HFFc6 (cell line): ENCODE measurements at places on chromosomes 6 and 20. TPM values are rescaled to one million over a fixed set of nuclear protein-coding genes. Genes with fewer than 3 reads are reported as not detected.

- DNase-seq: no peak
- no peak overlapping the region for H3K27ac ChIP-seq
- H3K4me3 ChIP-seq: no peak overlapping the region
- peaks cover 42% of the 10 kb centered on the region for H3K27me3 ChIP-seq
- H3K36me3 ChIP-seq: no peaks in the 10 kb centered on the region
Measured at GRCh38 chr20:2023151-2023550, 29.3 kb upstream of the PDYN start.

DNA sequence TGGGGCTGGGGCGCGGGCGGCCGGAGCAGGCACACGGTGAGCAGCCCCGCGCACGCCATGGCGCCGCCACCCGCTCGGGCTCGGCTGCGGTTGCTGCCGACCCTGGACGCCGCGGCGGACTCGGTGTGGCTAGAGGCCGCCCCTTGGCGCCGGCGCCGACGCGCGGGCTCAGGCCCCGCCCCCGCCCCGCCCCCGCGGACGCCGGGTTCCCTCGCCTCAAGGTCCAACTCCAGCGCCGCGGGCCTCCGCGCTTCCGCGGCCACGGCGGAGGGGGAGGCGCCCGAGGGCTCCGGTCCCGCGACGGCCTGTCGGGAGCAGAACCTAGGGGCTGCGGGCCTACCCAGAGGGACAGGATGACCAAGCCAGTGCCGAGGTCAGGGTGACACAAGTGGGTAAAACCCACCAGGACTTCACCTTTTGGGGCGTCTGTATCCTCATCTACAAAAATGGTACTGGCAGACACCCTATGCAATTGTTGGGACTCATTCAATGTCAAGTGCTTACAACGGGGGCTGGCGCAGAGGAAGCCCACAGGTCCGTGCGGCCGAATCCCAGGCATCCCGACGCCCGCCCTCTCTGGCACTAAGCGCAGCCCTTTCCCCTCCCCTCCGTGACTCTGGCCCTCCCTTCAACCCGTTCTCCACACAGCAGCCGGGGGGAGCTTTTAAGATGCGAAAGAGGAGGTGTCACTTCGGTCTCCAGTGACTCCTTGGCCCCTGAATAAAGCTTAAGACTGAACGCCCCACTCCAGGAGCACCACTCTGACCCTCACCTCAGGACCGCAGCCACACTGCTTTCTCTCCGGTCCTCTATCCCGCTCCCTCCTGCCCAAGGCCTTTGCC lies at the start of gene NECAB3:
TSS of gene NECAB3 (minus strand) at position 135 of the 842 bp plus-strand sequence. CDS start at position 59, 76 bp downstream.
- peak within 1 kb of the TSS; percentile 95 for H3K4me3 ChIP-seq
- peak; percentile 51 for DNase-seq
- H3K27me3 ChIP-seq: peaks cover 2% of the 10 kb centered on the region; the same call in 1 of the 2 replicates
- H3K36me3 ChIP-seq: 0 out of 2 replicates have a peak, but pooled peaks cover 4% of the 10 kb centered on the region
- peaks cover 56% of the 10 kb centered on the region for H3K4me1 ChIP-seq

GRCh38 chr20:47950124-47950912 lies 165.0 kb upstream of the SULF2 start:
- H3K36me3 ChIP-seq: peaks cover 6% of the 10 kb centered on the region
- no peak overlapping the region for H3K4me3 ChIP-seq
- DNase-seq: no peak
- no peak overlapping the region for H3K27ac ChIP-seq
- H3K4me1 ChIP-seq: no peaks in the 10 kb centered on the region
- peaks cover 2% of the 10 kb centered on the region; the same call in 1 of the 2 replicates for H3K27me3 ChIP-seq

The PGC gene
- total RNA-seq: not detected in 3 replicates

The APCDD1L gene
- 14.3 to 37.7 TPM (median 22.0 TPM) in 3 replicates for total RNA-seq

The GPLD1 gene
- 0.21 and 0.26 TPM in 2 replicates for total RNA-seq
